ENCODE measurements at places on chromosomes 3 and 15.

DNA sequence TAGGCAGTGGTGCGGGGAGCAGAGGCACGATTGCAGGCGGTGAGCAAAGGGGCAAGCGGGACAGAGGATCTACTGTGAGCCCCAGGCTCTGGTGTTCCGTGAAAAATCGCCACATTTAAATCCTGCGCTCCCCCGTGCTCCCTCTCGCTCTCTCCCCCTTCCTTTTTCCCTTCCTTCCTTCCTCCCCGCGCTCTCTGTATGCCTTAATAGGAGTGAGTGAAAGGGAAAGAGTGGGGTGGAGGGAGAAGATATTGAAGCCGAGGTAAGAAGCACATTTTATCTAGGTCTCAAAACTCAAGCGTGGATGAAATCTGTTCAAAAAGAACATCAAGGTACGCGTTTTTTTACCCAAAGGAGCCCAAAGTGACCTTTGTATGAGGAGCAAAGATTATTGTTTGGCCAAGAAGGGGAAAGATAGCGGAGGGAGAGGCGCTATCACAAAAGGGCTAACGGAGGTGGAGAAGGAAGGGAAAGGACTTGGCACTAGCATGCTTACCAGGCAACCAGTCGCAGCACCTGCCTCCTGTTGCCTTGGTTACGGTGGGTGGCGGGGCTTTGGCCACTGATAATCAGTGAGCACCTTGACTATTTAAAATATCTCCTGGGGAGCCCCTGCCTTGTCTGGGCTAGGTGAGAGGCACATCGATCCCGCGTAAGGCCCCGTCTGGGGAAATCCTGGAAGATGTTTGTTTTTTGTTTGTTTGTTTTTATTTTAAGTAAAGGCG is 14.9 kb upstream of the AEN start:
- no peak for DNase-seq

- no peak for DNase-seq
Observed at GRCh38 chr3:81968658-81969057, 207.2 kb upstream of the GBE1 start.

DNA sequence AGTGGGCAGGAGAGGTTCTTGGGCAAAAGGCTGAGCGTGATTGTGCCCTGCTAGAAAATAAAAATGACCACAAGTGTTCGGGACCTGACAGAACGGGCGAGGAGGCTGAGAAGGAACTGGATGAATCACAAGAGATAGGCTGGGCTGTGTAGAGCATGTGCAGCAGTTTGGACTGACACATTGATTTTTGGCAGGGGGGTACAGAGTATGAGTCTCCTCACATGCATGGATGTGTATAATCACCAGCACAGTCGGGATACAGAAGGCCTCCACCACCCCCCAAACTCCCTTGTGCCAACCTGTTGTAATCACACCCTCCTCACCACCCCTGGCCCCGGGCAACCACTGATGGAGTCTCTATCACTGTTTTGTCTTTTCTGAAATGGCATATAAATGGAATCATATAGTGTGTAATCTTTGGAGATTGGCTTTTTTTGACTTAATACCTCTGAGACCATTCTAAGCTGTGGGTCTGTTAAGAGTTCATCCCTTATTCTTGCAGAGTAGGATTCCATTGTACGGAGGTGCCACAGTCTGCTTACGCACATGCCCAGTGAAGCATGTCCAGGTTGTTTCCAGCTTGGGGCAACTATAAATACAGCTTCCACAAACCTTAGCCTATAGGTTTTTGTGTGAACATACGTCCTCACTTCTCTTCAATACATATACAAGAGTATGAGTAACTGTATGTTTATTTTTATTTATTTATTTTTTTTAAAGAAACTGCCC is 438.8 kb downstream of the FOXP1 start:
- no peak for DNase-seq

DNA sequence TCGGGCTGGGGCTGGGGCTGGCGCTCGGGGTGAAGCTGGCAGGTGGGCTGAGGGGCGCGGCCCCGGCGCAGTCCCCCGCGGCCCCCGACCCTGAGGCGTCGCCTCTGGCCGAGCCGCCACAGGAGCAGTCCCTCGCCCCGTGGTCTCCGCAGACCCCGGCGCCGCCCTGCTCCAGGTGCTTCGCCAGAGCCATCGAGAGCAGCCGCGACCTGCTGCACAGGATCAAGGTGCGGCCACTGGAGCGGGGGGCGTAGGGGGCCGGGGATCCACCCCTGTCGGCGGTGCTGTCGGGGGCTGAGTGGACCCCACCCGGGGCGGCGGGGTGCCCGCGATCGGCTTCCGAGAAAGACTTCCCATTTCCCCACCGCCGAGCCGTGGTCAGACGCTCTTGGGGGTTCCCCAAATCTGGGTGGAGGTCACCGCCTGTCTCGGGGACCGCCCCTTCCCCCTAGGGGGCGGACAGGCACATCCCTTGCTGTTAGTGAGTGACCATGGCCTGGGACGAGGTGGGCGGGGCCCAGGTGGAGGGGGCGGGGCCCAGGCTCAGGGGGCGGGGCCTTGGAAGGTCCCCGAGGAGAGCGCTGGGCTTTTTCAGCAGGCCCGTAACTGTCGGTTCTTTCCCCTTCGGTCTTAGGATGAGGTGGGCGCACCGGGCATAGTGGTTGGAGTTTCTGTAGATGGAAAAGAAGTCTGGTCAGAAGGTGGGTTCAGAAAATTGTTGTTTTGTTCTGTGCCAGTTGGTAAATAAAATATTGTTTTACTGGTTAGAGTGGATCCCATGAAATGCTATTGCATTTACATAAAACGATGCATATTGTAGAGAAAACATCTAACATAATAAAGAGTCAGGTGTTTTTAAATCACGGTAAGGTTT is 578 bp downstream of the LACTB start:
- DNase-seq = peak; percentile 72

DNA sequence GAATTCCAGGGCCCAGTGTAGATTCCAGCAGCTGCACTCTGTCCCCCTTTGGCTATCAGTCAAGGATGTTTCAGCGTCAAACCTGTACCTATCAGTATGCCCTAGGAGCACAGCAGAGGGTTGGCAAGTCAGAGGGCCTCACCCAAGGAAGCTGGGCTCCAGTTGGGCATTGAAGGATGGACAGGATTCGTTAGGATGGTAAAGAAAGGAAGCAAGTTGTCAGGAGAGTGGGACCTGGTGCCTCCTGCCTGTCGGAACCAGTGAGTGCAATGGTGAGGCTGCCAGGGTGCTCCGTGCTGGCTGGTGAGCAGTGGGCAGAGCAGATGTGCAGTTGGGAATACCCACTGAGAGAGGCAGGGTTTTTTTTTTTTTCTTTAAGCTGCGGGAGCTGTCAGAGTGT is 157.2 kb downstream of the CHDH start:
- DNase-seq = no peak

GRCh38 chr3:66140743-66141372 is 79.9 kb upstream of the SLC25A26 start:
- no peak for DNase-seq

GRCh38 chr3:169448501-169448900 is 215.0 kb downstream of the MECOM start:
- DNase-seq = no peak

- DNase-seq = no peak
Observed at GRCh38 chr3:36891701-36892160, 53.1 kb downstream of the TRANK1 start.

DNA sequence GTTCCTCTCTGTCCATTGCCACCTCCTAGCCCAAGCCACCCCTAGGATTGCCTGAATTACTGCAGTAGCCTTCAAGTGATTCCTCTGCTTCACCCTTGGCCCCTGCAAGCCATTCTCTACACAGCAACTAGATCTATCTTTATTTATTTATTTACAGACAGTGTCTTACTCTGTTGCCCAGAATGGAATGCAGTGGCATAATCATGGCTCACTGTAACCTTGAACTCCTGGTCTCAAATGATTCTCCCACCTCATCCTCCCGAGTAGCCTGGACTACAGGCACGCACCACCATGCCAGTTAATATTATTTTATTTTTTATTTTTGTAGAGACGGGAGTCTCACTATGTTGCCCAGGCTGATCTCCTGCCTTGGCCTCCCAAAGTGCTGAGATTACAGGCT is 1.9 kb upstream of the JAGN1 start:
- DNase-seq = no peak

- DNase-seq = peak; percentile 64
Observed at GRCh38 chr3:11953778-11954177, 50.4 kb upstream of the SYN2 start.

DNA sequence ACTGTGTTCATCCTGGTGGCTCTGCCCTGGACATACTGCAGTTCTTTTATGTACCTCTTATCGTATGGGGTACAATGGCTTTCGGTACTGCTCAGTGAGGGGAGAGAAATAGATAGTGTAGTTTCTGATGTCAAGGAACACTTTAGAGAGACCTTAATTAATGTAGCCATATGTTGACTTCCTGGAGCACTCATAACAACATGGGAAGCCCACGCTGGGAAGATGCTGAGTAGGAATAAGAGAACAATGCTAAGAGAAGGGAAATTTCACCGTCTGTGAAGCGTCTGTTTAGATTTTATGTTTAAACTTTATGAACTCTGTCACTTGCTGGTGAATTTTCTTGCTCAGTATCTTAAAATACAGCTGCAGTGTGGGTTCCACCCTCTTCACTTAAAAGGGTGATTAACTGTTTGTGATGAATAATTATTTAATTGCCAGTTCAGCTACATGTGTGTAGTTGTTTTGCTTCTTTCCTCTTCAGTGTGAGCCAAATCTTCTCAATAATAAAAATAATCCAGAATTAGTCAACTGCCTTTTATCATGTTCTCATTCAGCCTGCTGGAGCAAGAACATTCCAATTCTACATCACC is 373.1 kb upstream of the TPRG1 start:
- no peak for DNase-seq

DNA sequence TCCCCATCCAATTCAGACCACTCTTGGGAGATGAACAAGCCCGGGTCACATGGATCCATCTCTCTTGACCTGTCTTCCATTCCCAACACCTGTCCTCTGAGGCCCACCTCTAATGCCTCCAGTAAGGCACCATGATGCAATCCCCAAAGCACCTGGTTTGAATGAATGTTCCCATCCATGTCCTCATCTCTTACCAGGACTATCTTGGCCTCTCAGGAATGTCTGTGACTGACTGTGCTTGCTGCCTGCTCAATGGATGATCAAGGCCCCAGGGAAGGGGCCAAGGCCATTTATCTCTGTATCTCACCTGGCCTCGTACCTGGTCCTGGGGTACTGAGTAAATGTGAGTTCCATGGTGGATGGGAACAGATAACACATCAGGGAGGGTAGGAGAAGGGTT is 49.7 kb downstream of the SLCO2A1 start:
- DNase-seq = no peak

GRCh38 chr3:39121621-39122020 is 14.1 kb downstream of the TTC21A start:
- no peak for DNase-seq

GRCh38 chr3:128277378-128278069 is 124.2 kb downstream of the EEFSEC start:
- DNase-seq = no peak

DNA sequence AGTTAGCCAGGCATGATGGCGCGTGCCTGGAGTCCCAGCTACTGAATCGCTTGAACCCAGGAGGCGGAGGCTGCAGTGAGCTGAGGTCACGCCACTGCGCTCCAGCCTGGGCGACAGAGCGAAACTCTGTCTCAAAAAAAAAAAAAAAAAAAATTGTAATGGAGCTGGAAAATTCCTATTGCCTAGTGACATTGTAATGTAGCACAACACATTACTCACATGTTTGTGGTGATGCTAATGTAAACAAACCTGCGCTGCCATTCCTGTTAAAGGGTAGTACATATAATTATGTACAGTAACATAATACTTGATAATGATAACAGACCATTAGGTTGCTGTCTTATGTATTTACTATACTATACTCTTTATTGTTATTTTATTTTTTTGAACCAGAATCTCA is 39.1 kb downstream of the KNL1 start:
- no peak for DNase-seq

DNA sequence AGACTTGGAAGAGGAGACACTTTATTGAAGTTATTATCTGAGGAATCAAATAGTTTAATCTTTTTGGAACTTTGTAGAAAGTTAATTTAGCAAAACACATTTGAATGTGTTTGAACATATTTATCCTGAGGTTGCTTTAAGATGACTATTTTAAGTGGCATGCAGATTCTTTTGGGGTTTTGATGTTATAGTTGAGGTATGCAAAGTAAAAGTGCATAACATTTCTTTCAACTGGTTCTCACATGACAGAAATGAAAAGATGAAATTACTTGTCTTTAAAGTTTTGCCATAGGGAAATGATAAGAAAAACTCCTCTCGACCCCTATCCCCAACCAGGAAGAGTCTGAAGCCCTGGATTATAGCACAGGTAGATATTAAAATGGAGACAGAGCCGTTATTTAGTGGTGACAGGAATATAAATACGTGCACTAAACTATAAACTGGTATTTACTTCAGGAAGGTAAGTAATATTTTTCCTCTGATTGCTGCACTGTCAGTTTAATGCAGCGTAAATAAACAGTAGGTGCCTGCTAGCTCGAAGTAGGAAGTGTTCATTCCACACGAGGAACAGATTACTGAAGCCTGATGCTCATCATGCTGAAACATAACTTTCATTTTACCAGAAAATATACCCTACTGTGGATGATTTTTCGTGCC is 15.1 kb upstream of the SATB1 start:
- no peak for DNase-seq

- DNase-seq = no peak
Observed at GRCh38 chr3:29466442-29466841, 185.6 kb downstream of the RBMS3 start.

DNA sequence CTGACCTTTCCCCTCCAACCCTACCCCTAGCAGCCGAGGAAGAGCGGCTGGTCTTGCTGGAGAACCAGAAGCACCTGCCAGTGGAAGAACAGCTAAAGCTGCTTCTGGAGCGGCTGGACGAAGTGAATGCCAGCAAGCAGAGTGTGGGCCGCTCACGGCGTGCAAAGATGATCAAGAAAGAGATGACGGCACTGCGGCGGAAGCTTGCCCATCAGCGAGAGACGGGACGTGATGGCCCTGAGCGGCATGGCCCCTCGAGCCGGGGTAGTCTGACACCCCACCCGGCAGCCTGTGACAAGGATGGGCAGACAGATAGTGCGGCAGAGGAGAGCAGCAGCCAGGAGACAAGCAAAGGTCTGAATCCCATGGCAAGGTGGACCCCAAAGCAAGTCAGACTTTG is 6.2 kb upstream of the OGG1 start:
- no peak for DNase-seq

DNA sequence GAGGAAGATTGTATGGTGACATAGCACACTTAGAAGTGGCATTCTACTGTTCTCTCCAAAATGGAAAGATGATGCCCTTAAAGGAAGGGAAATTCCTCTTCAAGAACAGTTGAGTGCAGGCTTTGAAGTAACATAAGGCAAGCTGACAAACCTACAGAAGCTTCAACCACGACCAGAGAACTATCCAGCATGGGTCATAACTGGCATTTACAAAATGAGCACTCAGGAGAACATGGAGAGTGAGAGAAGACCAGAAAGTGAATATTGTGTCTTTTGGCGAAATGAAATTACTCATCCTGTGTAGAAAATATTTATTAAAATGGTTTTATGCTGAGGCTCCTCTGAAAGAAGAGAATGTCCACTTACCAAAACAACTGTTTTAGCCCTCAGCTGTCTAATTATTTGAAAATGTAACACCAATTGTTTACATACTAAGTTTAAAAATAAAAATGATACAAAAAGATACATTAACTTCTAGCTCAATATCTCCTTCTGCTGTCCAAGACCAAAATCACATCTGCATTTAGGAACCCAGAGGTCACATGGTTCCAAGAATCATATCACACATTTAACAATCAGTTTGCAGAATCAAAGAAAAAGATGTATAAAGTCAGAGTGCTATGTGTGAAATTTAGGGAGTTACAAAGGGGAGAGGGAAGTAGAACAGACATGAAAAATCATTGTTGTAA is 216.9 kb downstream of the ATP8B4 start:
- no peak for DNase-seq
